ENCODE measurements at places on chromosomes 7 and 10. TPM values are rescaled to one million over a fixed set of nuclear protein-coding genes. Genes with fewer than 3 reads are reported as not detected.

Gene NKX6-2
- 0.13 TPM for total RNA-seq

- peaks cover 26% of the 10 kb centered on the region for H3K27me3 ChIP-seq
- H3K36me3 ChIP-seq: peaks cover 6% of the 10 kb centered on the region
- no peak for DNase-seq
- H3K4me1 ChIP-seq: peaks cover 7% of the 10 kb centered on the region
- H3K4me3 ChIP-seq: no peak overlapping the region
- H3K27ac ChIP-seq: no peak overlapping the region
Measured at GRCh38 chr7:122314284-122314683, 9.7 kb upstream of the FEZF1 start.

DNA sequence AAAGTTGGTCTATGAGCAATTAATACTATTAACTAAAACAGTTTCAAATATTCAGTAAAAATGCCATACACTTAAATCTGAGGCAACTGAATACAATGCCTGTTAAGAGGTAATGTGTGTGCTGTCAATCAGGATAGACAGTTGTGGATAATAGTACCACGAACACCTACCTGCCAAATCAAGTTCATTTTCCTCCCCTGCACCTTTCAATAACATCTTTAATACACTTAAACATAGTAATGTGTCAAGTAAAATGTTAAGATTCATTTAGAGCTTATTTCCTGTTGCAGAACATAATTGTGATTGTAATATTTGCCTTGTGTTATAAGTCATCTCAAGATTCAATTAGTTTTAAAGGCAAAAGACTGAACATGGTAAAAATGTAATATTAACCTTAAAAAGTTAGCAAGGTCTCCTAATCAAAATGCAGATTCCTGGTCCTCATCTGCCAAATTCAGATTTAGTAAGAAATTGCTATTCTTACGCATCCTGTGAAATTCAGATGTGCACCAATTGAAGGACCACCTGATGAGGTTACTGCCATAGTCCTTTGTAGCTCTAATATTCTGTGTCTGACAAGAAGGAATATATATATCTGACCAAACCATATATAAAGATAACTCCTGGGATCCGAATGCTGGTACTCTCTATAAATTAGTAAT, 37.1 kb downstream of the COL1A2 start:
- H3K4me3 ChIP-seq: no peak overlapping the region
- peaks cover 19% of the 10 kb centered on the region for H3K36me3 ChIP-seq
- no peaks in the 10 kb centered on the region for H3K27me3 ChIP-seq
- DNase-seq: no peak

- no peaks in the 10 kb centered on the region for H3K27me3 ChIP-seq
- H3K36me3 ChIP-seq: no peaks in the 10 kb centered on the region
- H3K27ac ChIP-seq: no peak overlapping the region
- H3K4me1 ChIP-seq: no peaks in the 10 kb centered on the region
- no peak overlapping the region for H3K4me3 ChIP-seq
- DNase-seq: no peak
Measured at GRCh38 chr10:111556666-111557065, 479.8 kb downstream of the ADRA2A start.

Gene RUFY2
- 14.1 TPM for total RNA-seq

GRCh38 chr10:92121686-92122492, 169.0 kb downstream of the CPEB3 start:
- no peak overlapping the region for H3K27ac ChIP-seq
- no peak for DNase-seq
- H3K4me1 ChIP-seq: no peaks in the 10 kb centered on the region
- no peaks in the 10 kb centered on the region for H3K36me3 ChIP-seq

GRCh38 chr10:47259466-47259865, 40.5 kb upstream of the GDF10 start:
- H3K27ac ChIP-seq: no peak overlapping the region
- H3K27me3 ChIP-seq: no peaks in the 10 kb centered on the region
- no peak for DNase-seq
- no peak overlapping the region for H3K4me3 ChIP-seq
- H3K36me3 ChIP-seq: no peaks in the 10 kb centered on the region

Gene ZNF425
- total RNA-seq: 5.3 TPM

DNA sequence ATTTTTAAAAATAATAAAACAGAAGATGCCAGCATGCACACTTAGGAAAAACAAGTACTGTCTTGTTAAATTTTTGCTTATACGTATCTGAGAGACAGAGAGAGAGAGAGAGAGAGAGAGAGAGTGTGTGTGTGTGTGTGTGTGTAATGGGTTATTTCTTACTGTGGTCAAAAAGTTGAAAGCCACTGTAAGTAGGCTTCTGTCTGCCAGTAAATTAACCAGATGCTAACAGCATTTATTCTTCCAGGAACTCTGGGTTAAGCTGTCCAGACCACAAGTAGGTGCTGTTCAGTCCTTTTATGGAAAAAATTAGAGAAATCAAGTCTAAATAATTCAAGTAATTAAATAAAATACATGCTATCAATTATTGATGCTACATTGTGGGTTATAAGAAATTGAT, 39.7 kb downstream of the RNF32 start:
- no peaks in the 10 kb centered on the region for H3K4me1 ChIP-seq
- H3K27ac ChIP-seq: no peak overlapping the region
- H3K27me3 ChIP-seq: no peaks in the 10 kb centered on the region
- DNase-seq: no peak

- peaks cover 10% of the 10 kb centered on the region for H3K36me3 ChIP-seq
- no peak overlapping the region for H3K27ac ChIP-seq
- no peaks in the 10 kb centered on the region for H3K4me1 ChIP-seq
- H3K27me3 ChIP-seq: no peaks in the 10 kb centered on the region
- no peak for DNase-seq
Measured at GRCh38 chr10:118332948-118333710, 9.0 kb downstream of the FAM204A start.

GRCh38 chr7:49397750-49398149, 375.7 kb upstream of the VWC2 start:
- no peaks in the 10 kb centered on the region for H3K36me3 ChIP-seq
- no peak for DNase-seq
- no peaks in the 10 kb centered on the region for H3K27me3 ChIP-seq
- H3K4me1 ChIP-seq: no peaks in the 10 kb centered on the region
- H3K27ac ChIP-seq: no peak overlapping the region

DNA sequence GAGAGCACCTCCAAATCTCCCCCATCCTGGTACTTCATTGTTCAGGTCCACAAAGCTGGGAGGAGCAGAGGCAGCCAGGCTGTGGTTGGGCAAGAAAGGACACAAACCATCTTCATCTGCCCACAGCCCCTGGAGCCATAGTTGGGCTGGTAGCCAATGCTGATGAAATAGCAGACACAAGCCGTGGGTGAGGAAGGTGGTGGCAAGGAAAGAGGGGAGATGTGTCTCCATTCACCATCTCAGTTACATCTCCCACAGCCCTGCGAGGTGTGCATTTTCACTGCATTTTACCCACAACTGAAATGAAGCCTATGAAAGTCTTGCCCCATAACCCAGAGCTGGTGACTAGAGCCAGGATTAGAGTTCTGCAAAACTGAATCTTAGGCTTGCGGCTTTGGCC, 35.0 kb downstream of the PIK3AP1 start:
- peaks cover 5% of the 10 kb centered on the region for H3K36me3 ChIP-seq
- no peak overlapping the region for H3K27ac ChIP-seq
- H3K27me3 ChIP-seq: no peaks in the 10 kb centered on the region
- no peaks in the 10 kb centered on the region for H3K4me1 ChIP-seq
- no peak overlapping the region for H3K4me3 ChIP-seq

DNA sequence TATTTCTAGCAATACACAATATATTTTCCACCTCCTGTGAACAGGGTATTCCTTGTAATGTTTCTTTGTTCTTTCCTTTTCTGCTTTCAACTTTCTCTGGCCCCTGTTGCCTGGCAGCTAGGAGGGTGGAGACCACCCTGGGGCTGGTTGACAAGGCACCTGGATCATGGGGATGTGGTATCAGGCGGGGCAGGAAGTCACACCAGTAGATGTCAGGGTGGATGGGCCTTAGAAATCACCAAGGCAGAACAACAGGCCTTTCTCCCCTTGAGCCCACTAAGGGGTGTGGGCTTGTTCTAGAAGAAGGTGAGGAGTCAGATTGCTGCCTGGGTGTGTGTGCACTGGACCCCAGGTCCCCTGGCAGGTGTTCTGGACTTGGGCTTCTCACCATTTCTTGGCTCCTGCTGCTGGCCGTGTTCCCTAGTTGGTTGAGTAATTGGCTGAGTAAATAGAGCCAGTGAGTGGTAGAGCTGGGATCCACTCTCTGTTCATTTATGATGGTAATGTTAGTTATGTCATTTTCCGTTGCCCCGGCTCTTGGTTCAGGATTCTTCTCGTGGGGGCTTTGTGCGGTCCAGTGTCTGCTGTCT, 24.9 kb downstream of the ZNF783 start:
- no peak overlapping the region for H3K27ac ChIP-seq
- H3K36me3 ChIP-seq: peaks cover 6% of the 10 kb centered on the region
- no peak for DNase-seq
- H3K4me3 ChIP-seq: no peak overlapping the region
- no peaks in the 10 kb centered on the region for H3K27me3 ChIP-seq

- H3K36me3 ChIP-seq: peaks cover 3% of the 10 kb centered on the region
- no peak overlapping the region for H3K4me3 ChIP-seq
- H3K27me3 ChIP-seq: no peaks in the 10 kb centered on the region
- H3K4me1 ChIP-seq: no peaks in the 10 kb centered on the region
- DNase-seq: no peak
Measured at GRCh38 chr7:73599916-73600315, 21.5 kb upstream of the TBL2 start.

DNA sequence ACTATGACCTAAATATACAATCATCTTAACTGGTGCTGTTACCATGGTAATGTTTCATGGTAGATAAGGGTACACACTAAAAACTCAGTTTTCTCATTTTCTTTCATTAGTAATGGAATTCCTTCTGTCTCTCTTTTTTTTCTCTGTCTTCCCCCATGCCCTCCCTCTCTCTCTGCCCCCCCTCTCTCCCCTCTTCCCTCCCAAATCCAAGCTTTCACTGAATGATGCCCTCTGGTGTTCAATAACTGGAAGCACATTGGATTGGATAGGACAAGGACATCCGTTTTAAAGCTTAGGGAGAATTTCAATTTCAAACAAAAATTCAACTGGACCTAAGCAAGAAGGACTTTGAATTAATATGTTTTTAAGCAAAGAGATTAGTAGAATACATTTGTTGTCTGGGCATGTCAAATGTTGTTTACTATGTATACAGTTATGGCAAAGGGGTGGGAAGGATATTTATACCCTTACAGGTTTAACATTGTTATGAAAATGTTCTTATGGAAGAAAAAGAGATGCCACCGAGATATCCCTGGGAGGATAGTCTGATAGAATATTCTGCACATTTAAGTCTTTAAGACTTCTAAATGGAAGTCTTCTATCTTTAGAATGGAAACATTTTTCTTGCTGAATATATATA, 6.1 kb downstream of the CHRM2 start:
- no peak overlapping the region for H3K4me3 ChIP-seq
- H3K27me3 ChIP-seq: peaks cover 32% of the 10 kb centered on the region
- H3K36me3 ChIP-seq: no peaks in the 10 kb centered on the region
- no peak for DNase-seq
- H3K27ac ChIP-seq: no peak overlapping the region

DNA sequence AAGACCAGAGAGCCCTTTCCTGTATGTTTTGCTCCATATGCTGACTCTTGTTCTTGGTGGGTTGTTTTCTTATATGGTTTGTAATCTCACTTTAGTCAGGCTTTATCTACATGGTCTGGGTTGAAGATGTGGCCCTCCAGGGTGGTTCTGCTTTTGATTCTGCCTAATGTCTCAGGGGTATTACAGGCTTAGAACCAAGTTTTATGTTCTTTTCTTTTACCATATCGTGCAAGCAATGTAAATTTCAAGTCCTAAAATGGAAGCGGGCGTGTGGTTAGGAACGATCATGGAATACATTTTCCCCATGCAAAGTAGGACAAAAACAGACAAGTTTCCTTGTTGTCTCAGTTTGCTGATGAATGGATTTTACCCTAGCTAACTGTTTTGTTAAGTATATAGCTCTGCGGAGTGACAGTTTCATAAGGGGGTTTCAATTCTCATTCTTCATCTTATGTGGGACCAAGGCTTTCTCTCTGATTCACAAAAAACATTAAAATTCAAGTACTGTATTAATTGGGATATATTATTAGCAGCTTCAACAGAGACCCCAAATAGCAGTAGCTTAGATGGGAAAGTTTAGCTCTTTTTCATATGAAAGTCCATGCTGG, 58.7 kb downstream of the MTURN start:
- no peaks in the 10 kb centered on the region for H3K4me1 ChIP-seq
- DNase-seq: no peak
- no peak overlapping the region for H3K4me3 ChIP-seq
- H3K27ac ChIP-seq: no peak overlapping the region

DNA sequence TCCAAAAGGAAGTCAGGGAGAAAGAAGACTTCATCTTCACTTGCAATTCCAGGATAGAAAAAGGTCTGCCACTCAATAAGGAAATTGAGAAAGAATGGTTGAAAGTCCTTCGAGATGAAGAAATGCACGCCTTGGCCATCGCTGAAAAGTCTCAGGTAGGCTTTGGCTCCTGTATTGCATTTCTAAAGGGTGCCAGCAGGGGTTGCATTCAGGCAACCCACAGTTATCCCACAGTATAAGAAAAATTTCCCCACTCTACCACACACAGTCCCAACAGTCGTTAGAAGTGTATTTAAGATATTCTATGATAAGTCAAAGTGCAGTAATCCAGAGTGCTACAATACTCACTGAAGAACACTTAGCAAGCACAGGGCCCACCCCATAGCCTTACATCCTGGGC, 93.4 kb upstream of the FGL2 start:
- no peak overlapping the region for H3K4me3 ChIP-seq
- no peaks in the 10 kb centered on the region for H3K4me1 ChIP-seq
- no peak overlapping the region for H3K27ac ChIP-seq
- no peak for DNase-seq
- no peaks in the 10 kb centered on the region for H3K27me3 ChIP-seq

DNA sequence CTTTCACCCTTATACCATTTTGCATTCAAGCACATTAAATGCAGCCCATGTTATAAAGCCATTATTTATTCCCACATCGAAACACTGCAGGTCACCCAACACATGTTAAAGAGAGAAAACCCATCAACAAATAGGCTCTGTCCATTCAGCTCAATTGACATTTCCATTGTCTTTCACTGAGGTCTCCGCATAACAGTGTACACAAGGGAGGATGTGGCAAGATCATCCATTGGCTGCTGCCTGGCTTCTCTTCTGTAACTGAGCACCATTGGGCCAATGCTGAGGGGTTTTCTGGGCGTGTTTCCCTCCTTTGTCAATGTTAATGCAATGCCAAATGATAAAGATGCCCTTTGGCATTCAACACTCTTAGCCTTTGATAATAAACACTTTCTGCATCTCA, 278.1 kb upstream of the SP4 start:
- no peaks in the 10 kb centered on the region for H3K27me3 ChIP-seq
- H3K27ac ChIP-seq: no peak overlapping the region

DNA sequence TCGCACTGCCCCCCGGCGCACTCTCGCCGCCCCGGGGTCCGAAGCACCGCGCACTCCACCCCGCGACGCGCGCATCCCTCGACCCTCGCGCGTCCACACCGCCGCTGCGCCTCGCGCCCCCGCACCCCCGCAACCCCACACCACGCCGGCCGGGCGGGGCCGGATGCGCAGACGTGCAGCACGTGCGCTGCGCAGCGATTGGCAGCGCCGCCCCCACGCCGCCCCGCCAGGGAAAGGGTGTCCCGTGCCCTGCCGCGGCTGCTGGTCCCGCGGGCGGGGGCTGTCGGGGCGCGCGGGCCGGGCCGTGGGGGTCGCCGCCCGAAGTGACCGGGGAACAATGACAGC, 53.7 kb upstream of the KDM7A start:
- no peaks in the 10 kb centered on the region for H3K4me1 ChIP-seq
- H3K27ac ChIP-seq: no peak overlapping the region
- H3K27me3 ChIP-seq: no peaks in the 10 kb centered on the region
- DNase-seq: no peak
